ENCODE measurements at places on chromosomes 7 and 10.

- no peak for DNase-seq
These were observed 748.4 kb upstream of the PHF14 start for GRCh38 chr7:10225275-10225674.

GRCh38 chr7:98870807-98871491, 1.1 kb upstream of the TMEM130 start:
- no peak for DNase-seq

DNA sequence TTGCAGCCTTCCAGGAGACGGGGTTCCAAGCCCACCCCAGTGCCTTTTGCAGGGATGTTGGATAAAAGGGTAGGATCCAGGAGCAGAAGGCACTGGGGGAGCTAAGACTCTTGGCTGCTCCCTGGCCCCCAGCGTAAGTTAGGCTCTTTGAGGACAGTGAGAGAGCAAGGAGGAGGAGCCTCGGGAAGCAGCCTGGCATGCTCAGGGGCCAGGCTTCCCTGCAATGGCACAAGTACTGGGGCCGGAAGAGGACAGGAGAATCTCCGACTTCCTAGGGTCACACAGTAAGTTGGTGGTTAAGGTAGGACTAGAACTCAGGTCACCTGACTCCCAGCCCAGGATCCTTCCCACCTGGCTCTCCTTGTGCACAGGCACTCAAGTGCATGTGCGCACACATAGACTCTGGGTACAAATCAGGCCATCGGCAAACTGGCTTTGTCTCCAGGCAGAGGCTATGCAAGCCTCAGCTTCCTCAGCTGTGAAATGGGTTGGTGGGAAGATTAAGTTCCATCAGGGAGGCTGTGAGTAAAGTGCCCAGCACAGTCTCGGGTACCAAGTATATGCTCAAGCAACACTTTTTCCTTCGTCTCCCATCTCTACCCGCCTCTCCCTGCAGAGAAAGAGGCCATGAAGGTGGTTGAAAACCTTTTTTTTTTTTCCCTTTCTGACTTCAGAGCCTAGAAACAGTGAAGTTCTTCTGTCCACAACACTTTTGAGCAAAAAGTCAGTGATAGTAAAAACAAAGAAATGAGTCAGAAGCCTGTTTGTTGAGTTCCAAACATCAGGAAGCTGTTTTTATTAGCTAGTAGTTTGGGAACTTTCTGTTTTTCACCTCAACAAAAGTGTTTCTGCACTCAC, 79.1 kb downstream of the NEURL1 start:
- DNase-seq: no peak

DNA sequence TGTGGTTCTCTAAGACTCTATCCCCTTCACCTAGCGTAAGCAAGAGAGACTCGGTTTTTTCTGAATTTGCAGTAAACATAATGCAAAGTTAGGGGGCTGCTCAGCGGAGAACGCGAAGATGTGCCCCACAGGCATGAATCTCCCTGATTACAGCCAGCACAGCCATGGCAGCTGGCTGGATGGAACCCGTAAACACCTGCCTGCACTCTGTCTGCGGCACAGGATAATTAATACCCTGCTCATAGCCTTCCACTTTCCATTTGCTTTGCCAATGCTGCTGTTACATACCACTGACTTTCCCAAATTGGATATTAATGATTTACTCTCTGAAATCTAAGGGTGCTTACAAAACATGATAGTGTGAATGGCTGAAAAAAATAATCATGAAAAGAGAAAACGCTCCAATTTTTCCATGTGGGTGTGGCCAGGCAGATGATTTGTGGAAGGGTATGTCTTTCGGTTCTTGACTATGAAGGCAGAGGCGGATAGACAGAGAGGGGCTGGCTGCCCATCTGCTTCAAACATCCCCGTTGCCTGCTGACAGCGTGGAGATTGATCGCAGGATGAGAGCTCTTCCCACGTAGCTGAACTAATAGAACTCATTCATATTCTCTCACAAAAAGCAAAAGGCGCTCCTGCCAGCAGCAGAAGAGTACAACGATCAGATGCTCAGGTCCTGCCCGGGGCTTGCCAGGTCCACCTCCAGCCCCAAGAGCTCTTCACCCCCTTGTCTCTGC, 193.2 kb upstream of the GHITM start:
- DNase-seq: no peak

- DNase-seq: no peak
These were observed 20.6 kb downstream of the EDRF1 start for GRCh38 chr10:125739994-125740679.

GRCh38 chr7:84196084-84196503, 1.5 kb upstream of the SEMA3A start:
- DNase-seq: no peak

GRCh38 chr10:5532618-5533097, 7.9 kb downstream of the CALML3 start:
- no peak for DNase-seq

DNA sequence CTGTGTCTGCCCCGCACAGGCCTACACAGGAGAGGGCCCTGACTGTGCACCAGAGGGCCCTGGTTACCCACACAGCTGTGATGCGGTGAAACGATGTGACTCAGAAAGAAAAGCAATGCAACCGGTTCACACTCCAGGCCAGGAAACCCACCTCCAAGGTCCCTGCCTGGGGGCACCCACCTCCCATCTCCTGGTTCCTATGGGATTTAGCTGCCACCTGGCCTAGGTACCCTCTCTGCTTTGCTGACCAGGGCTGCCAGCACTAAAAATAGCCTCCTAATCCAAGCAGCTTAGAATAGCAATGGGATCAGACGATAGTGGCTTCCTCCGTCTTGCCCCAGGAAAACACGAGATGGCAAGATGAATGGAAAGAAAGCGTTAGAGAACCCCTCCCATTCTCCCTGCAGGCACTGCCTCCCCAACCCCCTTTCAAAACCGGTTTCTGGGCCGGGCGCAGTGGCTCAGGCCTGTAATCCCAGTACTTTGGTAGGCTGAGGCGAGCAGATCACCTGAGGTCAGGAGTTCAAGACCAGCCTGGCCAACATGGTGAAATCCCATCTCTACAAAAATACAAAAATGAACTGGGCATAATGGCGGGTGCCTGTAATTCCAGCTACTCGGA, 12.4 kb downstream of the RBP3 start:
- no peak for DNase-seq

DNA sequence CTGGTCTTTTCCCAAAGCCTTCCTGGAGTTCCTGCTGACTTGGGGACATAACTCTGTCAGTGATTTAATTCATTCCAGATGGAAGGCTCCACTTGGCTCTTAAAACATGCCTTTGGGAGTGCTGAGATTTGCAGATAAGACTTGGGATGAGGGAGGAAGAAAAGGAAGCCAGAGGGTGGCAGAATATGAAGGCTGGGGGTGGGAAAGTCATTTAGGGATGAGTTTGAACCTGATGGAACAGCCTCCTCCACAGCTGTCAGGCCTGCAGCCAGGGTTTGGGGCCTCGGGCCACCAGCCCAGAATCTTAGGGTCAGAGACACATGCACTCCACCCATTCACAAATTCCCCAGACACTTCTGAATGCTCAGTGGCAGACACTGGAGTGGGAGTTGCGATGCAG, 28.4 kb upstream of the EIF5AL1 start:
- no peak for DNase-seq

DNA sequence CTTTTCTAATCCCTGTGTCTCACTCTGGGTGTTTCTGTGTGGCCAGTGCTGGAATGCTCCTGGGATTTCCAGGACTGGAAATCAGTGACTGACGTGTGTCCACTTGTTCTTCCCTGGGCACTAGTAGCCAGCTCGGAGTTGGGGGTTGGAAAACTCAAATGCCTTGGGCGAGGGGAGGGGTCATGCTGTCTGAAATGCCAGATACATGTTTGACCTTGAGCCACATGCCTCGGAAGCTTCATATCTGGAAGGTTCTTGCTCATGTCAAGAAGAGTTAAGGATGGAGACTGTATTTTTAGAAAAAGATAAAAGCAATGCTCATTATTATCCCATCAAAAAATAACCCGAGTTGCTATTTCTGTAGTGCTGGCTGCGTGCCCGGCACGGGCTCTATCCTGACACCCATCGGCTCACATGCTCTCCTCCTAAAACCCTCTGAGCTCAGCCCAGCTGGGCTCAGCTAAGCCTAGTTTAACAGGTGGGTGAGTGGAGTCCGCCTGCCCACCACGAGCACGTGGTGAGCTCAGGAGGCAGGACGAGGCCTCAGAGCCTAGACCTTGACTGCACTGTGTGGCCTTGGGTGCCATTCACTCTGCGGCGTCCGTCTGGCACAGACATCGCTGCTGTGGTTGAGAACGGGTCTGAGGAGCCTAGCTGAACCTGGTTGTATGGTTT, 6.4 kb downstream of the DPYSL4 start:
- no peak for DNase-seq

GRCh38 chr10:129785536-129785981, 178.5 kb downstream of the EBF3 start:
- DNase-seq: no peak

- DNase-seq: no peak
These were observed 176.4 kb upstream of the HPS1 start for GRCh38 chr10:98623176-98623575.

GRCh38 chr10:2978111-2978510, 89.2 kb upstream of the PFKP start:
- DNase-seq: no peak

DNA sequence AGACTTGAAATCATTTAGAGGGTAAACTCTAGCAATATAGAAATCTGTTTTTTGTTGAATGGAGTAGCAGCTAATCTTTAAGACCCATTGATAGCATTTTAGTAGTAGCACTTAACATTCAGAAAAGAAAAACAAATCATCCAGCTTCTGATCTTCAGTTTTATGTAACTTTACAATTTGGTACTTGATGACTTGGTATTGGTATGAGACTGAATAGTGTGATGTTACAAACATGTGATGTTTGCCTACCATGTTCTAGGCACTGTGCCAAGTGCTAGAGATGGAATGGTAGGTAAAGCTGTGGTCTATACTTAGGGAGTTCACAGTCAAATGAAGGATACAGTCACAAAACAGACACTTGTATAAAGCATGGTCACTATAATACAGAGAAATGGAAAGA, 21.3 kb downstream of the ZEB1 start:
- no peak for DNase-seq

GRCh38 chr7:88456490-88456889, 149.8 kb upstream of the STEAP4 start:
- no peak for DNase-seq

DNA sequence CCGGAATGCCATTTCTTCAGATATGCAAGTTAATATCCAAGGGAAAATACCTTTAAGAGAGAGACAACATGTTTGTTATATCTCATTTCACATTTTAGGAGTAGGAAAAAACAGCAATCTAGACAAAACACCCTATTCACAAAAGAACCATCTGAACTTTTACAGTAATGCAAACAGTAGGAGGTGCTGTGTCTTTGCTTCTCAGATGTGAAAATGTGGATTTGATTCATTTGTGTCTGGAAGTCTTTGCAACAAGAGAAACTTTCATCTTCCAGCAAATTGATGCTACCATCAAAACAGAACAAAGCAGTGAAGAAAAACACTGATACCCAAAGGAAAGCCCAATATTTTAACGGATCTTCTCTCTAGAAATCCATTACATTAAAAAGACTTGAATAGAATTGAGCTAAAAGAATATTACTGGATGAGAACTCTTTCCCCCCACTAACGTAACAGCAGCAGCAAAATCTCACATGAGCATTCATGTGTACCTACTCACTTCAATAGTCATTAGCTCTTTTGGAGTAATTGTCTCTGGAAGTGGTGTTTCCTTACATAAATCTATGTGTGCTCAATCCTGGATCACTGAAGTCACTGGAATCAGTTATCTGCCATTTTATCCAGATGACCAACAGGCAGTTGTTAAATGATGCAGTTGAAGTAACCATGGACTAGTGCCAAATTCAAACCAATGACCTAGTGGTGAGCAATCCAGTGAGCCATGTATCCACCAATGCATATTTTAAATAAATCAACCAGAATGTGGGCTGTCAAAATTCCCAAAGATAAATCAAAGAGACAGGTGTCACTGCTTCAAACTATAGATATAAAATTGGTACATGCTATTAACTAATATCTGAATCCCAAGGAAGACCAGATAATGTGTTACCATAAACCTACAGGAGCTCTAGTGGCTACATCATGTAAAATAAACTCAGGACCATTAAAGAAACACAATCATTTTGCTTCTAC, 1.8 kb downstream of the SEMA3C start:
- no peak for DNase-seq

GRCh38 chr10:6195376-6195775, 7.4 kb upstream of the PFKFB3 start:
- no peak for DNase-seq

GRCh38 chr10:38174336-38174735, 80.2 kb downstream of the ZNF37A start:
- no peak for DNase-seq

Measured in hematopoietic multipotent progenitor cell treated with erythropoietin and hydrocortisone succinate and interleukin-3 and kit ligand, for 17 days (in vitro differentiated cells).